Stimulated activated CD4-positive, alpha-beta T cell treated with anti-CD3 and anti-CD28 coated beads, Interleukin-1b, Interleukin-23, amount 100 ng/mL, for 48 hours (primary cell): ENCODE measurements at places on chromosomes 1 and 21.

GRCh38 chr1:153217212-153217611, at the start of gene PRR9:
TSS of gene PRR9 (plus strand) at chr1:153217584. CDS start at chr1:153218145, 561 bp downstream.
- no peak for DNase-seq

DNA sequence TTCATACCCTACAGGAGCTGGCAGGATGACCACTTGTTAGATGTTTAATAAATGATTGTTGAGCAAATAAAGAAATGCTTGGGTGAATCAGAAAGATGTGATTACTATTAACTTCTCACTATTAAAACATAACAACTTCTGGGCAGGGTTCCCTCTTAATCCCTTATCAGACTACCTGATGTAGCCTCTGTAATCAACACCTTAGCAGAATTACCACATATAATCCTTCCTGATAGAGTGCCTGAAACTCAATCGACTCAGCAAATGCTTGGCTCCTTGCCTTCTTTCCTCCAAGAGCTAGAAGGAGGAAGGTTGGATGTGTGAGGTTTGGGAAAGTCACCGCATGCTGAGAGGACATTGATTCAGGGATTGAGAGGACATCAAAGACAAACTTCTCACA, 34.8 kb upstream of the DSCAM start:
- no peak for DNase-seq

- no peak for DNase-seq
These were observed 365.3 kb downstream of the HHIPL2 start for GRCh38 chr1:222182641-222183040.

DNA sequence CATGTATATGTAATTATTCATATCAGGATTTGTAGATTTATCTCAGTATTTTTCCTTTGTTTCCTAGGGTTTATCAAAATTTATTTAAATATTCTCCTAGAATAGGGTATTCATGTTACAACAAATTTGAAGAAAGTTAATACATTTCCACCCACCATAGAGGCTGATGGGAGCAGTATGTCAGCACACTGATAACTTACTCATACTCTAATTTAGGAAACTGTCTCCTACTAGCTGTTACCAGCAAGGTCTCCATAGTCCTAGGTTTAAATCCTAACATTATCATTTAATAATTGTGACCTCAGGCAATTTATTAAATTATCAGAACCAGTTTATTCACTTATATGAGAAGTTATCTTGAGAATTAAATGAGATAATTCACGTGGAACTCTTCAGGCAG, 127.0 kb downstream of the USP25 start:
- no peak for DNase-seq

DNA sequence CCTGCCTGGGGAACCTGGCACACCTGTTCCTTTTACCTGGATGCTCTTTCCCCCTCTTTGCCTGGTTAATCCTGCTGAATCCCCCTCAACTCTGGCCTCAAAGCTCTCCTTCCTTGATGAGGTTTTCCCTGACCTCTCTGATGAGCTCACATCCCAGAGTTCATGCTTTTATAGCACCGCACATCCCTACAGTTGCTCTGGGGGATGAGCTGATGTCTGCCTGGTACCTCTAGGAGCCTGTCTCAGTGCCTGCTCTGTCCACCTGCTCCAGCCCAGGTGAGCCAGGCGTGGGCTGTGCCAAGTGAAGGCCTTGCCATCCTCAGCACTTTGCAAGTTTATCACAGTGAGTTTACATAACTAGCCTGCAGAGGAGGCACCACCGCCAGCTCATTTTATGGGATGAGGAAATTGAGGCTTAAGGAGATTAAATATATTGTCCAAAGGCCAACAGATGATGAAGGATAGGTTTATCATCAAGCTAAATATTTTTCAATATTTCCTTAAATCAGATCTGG, 58.6 kb upstream of the TMPRSS2 start:
- no peak for DNase-seq

- no peak for DNase-seq
These were observed 138.8 kb upstream of the HMGB4 start for GRCh38 chr1:33725037-33725436.

DNA sequence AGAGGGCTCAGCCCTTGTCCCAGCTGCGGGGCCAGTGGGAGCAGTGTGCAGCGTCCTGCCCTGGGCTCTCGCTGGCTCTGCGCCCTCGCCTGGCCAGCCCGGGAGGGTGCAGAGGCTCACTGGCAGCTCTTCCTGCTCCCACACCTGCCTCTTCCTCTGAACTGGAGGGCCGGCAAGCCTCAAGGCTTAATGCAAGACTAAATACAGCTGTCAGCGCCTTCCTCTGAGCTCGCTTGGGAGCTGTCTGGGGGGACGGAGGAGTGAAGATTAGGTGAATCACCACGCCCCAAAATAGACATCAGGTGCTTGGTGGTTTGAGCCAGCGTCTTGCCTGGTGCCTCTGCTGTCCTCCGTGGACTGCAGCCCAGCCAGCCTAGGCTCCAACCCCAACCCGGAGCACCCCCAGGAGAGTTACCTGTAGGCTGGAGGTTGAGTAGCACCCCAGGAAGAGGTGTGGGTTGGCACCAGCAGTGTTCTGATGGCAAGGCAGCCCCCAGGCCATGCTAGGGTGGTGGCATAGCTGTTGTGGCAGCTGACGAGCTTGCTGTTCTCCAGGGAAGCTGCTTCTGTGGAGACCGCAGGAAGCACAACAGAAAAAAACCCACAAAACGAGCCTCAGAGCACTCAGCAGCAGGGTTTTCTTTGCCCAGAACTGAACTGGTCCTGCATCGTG, 36.9 kb downstream of the UMODL1 start:
- DNase-seq = peak; percentile 70

DNA sequence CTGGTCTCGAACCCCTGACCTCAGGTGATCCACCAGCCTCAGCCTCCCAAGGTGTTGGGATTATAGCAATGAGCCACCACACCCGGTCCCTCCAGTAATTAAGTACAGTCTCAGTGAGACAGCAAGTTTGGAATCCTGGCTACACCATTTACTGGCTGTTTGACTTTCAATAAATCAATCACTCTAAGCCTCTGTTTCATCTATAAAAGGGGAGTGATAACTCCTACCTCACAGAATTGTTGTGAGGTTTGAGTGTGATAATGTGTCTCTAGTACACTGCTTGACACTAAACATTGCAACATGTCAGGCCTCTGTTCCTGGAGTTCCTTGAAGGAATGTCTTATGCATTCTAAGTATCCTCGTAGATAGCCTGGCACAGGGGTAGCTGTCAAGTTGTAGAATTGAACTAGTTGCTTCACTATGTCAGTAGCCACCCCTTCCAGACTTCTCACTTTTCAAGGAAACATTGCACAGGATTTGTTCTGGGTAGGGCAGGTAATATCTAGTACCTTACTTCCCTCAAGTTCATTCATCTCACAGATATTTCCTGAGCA, 12.4 kb downstream of the ENTREP3 start:
- no peak for DNase-seq

DNA sequence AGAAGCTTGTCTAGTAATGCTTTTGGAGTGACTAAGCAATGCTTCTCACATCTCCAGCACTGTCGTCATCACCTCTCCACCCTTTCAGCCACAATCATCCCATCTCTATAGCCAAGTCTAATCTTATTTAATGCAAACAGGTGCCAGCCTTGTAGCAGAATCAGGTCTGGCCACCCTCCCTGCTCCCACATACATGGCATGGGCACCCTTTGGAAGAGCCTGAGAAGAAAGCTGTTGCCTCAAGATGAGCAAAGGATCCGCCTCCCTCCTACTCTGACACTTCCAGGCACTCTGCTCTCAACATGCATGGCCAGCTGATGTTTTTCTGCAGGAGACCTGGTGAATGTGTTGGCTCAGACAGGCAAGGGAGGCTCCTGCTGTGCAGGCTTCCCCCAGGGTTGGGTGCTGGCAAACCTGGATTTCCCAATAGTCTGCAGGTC, 113.1 kb upstream of the GRIK3 start:
- DNase-seq = no peak

- DNase-seq = no peak
These were observed 26.3 kb downstream of the SELENOF start for GRCh38 chr1:86887479-86888162.

DNA sequence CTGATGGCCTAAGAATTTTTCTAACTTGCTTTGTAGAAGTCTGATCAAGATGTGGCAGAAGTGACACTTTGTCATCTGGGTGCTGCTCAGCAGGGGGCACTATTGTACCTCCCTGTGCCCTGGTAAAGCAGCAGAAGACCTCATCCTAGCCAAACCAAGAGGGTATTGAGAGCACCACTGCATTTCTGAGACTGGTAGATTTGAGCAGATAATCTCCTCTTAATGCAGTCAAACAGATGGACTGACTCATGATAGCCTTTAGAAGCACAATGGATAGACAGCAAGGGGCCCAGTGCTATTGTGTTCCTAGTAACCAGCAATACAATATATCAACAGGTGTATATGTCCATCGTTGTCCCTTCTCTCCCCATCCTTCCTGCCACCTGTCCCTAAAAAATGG, 5.7 kb downstream of the TPM3 start:
- DNase-seq = peak; percentile 72

- no peak for DNase-seq
These were observed 164.0 kb upstream of the UBE2U start for GRCh38 chr1:64039390-64039926.

- DNase-seq = no peak
These were observed 44.9 kb upstream of the EPHA8 start for GRCh38 chr1:22518379-22518778.

DNA sequence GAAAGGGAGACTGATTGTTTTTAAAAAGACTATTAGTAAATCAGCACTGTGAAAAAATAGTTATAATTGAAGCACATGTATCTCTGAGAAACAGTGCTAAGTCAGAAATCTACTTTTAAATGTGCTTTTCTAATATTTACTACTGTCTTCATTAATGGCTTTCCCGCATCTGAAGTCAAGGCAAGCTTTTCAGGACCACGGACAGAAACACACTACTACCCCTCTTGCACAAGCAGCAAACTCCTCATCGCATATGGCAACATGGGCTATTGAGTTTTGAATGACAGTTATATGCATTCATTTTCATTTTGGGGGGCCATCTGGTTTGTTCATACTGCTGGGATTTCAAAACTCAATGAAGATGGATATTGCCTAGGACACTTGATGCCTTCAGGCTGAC, 433.4 kb upstream of the CAMK1G start:
- no peak for DNase-seq

GRCh38 chr1:80410233-80410632, 1390.5 kb upstream of the ADGRL2 start:
- DNase-seq = no peak

DNA sequence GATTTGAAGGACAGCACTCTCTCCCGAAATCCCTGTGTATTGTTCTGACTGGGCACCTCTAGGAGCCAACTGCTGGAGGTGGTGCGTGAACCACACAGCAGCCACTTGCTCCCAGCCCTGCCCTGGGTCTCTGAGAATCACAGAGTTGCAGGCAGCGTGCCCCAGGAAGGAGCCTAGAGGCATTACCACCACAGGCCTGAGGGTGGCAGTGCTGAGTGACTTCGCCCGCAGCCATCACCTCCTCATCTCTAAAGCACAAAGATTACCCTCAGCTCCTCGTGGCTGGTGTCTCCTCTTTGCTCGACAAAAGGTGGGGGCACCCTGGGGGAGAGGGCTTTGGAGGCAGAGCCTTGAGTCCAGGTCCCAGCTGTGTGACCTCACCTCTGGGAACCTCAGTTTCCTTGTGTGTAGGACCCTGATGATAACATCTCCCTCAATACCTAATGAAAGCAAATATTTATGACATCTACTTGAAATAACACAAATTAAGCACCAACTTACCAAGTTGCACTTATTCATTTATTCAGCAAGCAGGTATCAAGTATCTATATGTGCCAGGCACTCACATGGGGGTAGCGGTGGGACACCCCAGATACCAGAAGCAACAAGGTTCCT, 86.3 kb downstream of the VWA5B1 start:
- DNase-seq = peak; percentile 60

GRCh38 chr1:17558541-17558940, 19.0 kb downstream of the ARHGEF10L start:
- DNase-seq = no peak

DNA sequence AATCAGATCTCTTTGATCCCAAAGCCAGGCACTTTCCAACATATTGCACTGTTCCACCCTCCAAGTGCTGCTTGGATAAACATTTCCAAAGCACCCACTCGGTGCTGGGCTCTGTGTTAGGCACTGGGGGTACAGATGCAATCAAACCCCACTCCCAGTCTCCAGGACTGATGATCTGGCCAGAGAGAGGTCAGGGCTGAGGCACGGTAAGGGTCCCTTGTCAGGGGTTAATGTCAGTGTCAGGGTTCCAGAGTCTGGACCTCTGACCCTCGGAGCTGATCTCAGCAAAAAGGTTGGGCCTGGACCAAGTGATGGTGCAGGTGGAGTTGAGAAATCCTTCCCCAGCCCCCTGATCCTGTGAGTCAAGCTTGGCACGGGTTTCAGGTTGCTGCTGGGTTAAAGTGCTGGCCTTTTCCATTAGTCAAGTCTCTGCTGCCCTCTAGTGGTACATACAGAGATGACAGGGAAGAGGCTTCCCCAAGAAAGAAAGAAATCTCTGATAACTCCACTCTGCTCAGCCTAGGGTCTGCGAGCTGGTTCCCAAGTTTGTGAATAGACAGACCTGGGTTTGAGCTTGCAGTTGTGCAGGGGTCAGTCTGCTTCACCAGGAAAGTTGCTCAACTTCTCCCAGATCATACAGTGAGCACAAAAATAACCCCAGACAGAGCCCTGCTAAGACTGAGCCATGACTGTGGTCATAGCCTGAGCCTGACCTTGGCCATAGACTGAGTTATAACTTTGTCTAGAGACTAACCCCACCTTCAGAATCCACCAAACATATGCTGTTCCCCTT, 74.6 kb downstream of the DMRTA2 start:
- DNase-seq = peak; percentile 25

- no peak for DNase-seq
These were observed 6.8 kb upstream of the NFYC start for GRCh38 chr1:40684669-40685068.

DNA sequence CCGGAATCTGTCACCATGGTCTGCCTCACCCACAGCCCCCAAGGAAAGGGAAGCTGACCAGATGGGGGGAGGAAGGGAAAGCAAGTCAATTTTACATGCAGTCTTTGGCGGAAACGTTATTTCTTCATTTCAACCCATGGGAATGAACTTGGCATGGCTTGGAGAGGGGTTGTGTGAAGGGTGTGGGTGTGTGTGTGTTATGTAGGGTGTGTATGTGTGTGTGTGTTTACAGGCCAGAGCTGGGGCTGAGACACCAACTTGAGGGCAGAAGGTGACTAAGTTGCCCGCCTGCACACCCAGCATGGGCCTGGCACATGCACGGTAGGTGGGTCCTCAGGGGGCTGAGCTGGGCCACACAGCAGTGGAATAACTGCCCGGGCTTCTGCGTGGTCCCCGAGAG, 65.2 kb downstream of the MRPL37 start:
- no peak for DNase-seq

- peak; percentile 76 for DNase-seq
These were observed at the start of gene IL12RB2 for GRCh38 chr1:67307251-67308060. TSS of gene IL12RB2 (plus strand) at chr1:67307873. CDS start at chr1:67320369, 12,496 bp downstream.

- no peak for DNase-seq
These were observed 893.4 kb upstream of the ADGRL4 start for GRCh38 chr1:79899914-79900313.

- no peak for DNase-seq
These were observed 57.2 kb upstream of the CNIH3 start for GRCh38 chr1:224558904-224559303.

- no peak for DNase-seq
These were observed 195.4 kb upstream of the RUNX1 start for GRCh38 chr21:35244514-35244913.

GRCh38 chr1:234324821-234325220, 48.4 kb upstream of the COA6 start:
- no peak for DNase-seq

GRCh38 chr1:30758121-30758688, 631 bp upstream of the LAPTM5 start:
- no peak for DNase-seq
